ENCODE measurements at places on chromosomes 1 and 21. TPM values are rescaled to one million over a fixed set of nuclear protein-coding genes. Genes with fewer than 3 reads are reported as not detected.

DNA sequence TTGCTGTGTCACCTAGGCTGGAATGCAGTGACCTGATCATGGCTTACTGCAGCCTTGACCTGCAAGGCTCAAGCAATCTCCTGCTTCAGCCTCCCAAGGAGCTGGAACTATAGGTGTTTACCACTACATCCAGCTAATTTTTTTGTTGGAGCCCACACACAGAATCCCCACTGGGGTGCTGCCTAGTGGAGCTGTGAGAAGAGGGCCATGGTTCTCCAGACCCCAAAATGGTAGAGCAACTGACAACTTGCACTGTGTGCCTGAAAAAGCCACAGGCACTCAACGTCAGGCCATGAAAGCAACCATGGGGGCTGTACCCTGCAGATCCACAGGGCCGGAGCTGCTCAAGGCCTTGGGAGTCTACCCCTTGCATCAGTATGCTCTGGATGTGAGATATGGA lies 39.1 kb upstream of the PTPRC start:
- no peak for DNase-seq

GRCh38 chr21:16842696-16843035 lies 670.2 kb upstream of the CXADR start:
- no peak for DNase-seq

- DNase-seq = no peak
Observed at GRCh38 chr1:205538235-205538840, 33.9 kb downstream of the CDK18 start.

DNA sequence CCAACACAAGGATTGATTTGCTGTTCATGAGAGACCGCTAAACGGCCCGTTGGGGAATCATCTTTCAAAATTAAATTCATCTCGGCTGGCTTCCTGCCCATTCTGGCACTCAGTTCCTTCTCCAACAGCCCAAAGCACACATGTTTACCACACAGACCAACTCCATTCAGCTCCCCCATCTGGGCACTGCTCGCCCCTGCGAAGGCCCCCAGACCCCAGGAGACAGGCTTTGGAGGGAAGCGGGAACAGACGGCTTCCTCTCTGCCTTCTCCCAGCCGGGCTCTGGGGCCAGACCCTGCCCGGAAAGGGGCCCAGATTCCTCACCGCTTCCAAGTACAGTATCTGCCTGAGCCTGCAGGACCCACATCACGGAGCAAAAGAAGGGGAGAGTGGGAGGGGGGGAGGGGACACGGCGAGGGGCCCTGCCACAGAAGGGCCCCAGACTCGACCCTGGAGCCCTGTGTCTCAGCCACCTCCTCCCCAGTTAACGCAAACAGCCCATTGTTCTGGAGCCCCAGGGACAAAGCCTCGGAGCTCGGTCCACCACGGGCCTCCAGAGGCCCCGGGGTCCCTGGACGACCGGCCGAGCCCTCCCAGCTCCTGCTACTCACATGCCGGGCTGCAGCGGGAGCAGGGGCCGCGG lies 660 bp downstream of the MEGF6 start:
- DNase-seq = peak; percentile 56

- DNase-seq = no peak
Observed at GRCh38 chr1:117824616-117825015, 104.8 kb downstream of the GDAP2 start.

DNA sequence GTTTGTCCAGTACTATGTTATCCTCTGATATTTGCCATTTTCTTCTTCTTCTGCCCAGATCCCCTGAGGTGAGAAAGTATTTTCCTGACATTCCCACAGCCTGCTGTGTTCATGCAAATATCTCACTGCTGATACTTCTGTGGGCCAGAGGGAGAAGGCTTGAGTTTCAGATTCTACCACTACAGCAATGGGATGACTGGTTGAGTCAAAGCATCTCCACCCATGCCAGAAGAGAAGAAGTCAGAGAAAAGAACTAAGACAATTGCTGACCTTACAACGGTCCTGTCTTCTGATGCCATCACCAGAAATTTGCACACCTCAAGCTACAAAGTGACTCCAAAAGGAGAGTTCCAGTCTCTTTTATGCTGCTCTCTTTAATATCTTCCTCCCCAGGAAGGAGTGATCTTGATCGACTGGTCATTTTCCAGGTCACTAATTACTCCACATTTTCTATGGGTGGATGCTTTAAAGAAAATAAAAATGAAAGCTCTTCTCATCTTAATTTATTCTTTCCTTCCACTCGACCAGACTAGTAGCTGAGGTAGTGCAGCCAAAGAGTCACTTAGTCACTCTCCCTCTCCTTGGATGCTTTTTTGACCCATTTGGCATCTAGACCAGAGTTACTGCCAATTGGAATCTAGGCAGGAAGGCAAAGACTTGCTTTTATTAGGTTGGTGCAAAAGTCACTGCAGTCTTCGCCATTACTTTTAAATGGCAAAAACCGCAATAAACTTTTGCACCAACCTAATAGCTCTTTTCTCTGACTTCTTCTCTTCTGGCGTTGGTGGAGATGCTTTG lies 195.1 kb downstream of the PTPRC start:
- DNase-seq = no peak

DNA sequence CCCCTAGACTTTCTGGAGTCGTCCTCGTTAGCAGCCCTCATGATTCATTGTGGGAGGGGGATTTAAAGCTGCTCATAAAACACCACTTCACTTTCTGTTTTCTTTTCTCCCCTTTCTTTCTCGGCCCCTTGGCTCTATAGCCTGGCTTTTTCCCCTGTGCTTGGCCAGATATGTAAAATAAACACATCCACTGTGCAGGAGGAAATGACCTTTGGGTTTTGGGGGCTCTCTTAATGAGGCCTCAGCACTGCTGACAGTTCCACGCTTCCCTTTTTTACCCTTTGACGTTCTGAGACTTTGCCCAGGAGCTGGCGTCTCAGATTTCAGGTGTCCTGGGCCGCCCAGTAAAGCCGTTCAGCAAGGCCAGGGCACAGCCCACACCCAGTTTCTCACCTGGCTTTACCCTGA lies 65.7 kb downstream of the RUNX3 start:
- DNase-seq = peak; percentile 20

DNA sequence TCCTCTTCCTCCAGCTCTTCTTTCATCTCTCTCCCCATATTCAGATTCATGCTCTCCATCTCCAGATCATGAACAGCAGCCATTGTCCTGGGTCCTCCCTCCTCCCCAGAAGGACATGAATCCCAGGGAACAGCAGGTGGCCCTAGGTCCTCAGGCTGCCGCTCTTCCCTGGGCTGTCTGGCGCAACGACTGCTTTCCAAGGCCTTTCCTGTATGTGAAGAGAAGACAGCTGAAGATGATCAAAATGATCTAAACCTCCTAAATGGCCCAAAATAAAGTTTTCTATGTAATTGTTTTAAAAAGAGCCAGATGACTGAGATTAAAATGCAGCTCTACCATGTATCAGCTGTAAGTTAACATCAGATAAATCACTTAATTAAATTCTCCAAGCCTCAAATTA lies 22.5 kb downstream of the RHBDL2 start:
- peak; percentile 32 for DNase-seq

DNA sequence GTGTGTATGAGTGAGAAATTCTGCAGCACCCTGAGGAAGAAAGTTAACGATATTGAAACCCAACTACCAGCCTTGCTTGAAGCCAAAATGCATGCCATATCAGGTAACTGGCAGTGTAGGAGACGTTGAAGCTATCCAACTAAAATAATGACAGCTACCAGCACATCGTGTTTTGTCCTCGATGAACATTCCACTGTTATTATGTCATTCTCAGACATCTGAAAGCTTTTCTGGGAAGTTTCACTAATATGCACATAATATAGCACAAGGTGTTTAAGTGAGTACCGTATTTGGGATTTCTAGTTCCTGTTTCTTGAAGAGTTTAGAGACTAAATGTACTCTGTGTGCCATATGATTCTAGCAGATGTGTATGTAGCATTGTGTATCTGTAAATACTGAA lies 173.5 kb downstream of the DISC1 start:
- no peak for DNase-seq

GRCh38 chr1:114431026-114431425 lies 80.0 kb downstream of the TRIM33 start:
- no peak for DNase-seq

DNA sequence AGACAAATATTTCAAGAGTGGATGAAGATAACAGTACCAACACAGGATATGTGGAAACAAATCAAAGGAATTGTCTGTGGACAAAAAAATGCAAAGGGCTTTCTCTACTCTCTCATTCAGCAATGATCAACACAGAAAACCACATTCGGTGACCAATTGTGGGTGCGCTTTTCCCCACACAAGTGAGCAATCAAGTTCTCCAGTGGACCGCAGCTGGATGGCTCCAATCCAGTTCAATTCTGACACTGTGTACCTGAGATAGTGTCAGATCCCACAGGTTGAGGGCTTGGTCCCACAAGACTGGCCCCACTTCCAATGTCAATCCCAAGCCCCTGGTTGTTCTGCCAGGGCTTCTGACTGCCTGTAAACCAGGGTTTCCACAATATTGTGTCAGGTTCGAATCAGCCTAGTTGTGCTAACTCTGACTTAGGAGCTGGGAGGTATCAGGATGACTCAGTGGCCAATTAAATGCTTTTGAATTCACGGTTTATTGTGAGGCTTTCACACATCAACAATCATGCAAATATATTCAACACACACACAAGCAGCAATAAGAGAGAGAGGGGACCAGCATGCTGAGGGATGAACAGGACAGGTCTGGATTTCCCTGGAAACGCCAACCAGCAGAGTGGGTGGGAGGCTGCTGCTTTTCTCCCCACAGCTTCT lies 87.0 kb upstream of the BTG3 start:
- no peak for DNase-seq

Gene RHEX
- 0.36 TPM for polyA plus RNA-seq

GRCh38 chr1:235940285-235940684 lies 73.6 kb upstream of the LYST start:
- DNase-seq = no peak

- peak; percentile 88 for DNase-seq
Observed at GRCh38 chr21:31872452-31873274, at the start of gene HUNK. Gene HUNK, plus strand, starts transcription at chr21:31873020. Its CDS starts 655 bp downstream, at chr21:31873675.
